Left forelimb (tissue), 1 donor: ENCODE measurements at places on chromosomes 6 and 20.
A peak's percentile ranks its signal among the peaks of the same experiment; 100 is the strongest.

DNA sequence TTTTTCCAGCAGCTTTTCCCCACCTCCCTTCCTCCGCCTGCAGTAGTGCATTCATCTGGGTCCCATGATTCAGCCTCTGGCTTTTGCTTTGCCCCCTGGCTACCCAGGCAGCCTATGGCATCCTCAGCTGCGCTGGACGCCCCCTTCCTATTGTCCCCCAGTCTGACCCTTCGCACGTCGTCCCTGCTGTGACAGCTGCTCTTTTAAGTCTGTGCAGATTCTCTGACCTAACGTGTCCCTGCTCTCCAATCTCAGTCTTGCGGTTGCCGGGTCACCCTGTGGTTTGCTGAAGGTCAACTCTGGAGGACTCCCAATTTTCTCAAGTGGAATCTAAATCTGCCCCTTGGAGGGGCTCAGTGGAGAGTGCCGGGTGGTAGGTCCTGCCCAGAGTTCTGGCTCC, 294.3 kb downstream of the CDC5L start:
- DNase-seq, result peak; percentile 63

GRCh38 chr6:51468704-51469103, 618.7 kb downstream of the PKHD1 start:
- no peak for DNase-seq

DNA sequence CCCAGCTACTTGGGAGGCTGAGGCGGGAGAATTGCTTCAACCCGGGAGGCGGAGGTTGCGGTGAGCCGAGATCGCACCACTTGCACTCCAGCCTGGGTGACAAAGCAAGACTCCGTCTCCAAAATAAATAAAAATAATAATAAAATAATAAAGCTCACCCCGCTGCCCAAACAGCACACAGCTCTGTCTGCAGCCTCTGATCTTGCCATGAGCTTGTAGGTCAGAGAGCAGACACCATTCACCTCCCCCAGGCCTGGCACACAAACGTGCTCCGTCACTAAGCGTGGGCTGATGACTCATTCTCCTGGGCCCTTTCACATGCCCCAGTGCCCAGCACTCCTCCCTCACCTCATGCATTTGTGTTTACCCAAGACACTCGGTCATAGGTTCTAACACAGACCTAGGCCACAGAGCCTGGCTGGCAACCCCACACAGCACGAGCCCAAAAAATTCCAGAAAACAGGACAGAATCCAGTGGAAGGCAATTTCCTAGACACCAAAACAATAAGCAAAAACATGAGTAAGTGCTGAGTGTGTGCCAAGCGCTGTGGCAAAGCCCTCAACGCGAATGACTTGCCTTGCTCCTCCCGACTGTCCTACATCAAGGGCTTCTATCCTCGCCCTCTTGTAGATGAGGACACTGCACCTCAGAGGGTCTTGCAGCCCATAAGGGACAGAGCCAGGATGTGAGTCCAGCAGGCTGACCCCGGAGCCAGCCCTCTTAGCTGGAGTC, 18.0 kb downstream of the ATP9A start:
- no peak for DNase-seq

DNA sequence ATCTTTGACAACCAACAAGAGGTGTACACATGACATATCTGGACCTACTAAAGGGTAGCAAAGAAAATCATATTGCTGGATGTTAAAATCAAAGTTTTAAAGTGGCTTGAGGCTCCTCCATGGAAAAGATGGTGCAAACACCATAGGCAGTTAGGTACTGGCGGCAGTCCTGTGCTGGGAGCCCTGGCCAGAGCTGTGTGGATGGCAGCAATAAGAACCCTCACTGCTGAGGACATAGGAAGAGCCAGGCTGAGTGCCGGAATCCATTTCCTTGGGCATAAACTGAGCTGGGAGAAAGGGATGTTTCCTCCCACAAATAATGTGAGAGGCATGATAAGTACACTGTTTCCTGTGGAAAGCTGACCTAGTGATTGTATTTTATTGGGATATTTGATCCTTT, 89.9 kb downstream of the ARID1B start:
- no peak for DNase-seq

- no peak for DNase-seq
Measured at GRCh38 chr6:109782491-109782999, 91.4 kb downstream of the FIG4 start.

- DNase-seq, result peak; percentile 53
Measured at GRCh38 chr20:63128367-63128766, 87.6 kb downstream of the YTHDF1 start.

DNA sequence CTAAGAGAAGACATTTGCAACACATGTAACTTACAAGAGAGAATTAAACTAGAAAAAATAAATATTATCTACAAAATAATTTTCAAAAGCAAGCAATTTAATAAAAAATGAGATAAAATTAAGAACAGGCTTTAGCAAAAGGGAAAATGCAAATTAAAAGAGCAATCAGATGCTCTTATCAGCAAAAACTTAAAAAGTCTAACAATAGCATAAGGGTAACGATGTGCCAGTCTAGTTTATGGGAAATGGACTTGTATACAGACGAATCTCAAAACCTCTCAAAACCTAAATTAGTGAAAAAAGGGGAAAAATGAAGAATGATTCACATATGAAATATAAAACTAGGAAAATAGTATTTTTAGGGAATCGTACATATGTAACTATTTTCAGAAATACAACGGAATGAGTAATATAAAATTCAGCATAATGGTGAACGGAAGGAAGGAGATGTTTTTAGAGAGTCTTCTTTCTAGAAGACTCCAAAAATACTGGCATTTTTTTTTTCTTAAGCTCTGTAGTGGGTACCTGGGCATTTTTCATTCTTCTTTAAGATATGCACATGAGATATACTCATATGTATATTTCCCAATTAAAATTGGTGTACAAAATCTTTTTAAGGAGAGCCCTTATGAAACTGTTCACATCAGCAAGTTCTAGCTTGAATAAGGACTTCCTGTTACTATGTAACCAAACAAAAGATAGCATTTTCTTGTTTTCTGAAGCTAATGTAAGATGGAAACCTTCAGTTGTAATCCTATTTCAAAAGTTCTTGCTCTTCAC, 927 bp upstream of the MANEA start:
- no peak for DNase-seq

GRCh38 chr6:155306958-155307357, 7.3 kb downstream of the TFB1M start:
- DNase-seq, result no peak

DNA sequence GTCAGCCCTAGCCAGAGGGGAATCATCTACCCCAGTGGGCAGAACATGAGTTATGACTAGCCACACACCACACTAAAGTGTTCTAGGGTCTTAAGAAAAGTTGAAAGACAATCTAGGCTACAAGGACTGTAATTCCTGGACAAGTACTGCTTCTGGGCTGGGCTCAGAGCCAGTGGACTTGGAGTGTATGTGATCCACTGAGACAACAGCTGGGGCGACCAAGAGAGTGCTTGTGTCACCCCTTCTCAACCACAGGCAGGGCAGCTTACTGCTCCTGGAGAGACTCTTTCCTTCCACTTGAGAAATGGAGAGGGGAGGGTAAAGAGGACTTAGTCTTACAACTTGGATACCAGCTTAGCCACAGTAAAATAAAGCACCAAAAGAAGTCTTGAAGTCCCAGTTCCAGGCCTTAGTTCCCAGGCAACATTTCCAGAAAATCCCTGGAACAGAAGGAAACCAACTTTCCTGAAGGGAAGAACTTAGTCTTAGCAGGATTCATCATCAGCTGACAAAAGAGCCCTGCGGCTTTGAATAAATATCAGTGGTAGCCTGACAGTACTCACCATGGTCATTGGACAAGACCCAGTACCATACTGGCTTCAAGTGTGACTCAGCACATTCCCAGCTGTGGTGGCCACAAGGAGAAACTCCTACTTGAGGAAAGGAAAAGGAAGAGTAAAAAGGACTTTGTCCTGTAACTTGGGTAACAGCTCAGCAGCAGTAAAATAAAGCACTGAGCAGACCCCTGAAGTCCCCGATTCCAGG, 355.1 kb upstream of the ADGRB3 start:
- no peak for DNase-seq
